Midbrain (tissue), 1 donor: ENCODE measurements at places on chromosomes 5 and 9.

DNA sequence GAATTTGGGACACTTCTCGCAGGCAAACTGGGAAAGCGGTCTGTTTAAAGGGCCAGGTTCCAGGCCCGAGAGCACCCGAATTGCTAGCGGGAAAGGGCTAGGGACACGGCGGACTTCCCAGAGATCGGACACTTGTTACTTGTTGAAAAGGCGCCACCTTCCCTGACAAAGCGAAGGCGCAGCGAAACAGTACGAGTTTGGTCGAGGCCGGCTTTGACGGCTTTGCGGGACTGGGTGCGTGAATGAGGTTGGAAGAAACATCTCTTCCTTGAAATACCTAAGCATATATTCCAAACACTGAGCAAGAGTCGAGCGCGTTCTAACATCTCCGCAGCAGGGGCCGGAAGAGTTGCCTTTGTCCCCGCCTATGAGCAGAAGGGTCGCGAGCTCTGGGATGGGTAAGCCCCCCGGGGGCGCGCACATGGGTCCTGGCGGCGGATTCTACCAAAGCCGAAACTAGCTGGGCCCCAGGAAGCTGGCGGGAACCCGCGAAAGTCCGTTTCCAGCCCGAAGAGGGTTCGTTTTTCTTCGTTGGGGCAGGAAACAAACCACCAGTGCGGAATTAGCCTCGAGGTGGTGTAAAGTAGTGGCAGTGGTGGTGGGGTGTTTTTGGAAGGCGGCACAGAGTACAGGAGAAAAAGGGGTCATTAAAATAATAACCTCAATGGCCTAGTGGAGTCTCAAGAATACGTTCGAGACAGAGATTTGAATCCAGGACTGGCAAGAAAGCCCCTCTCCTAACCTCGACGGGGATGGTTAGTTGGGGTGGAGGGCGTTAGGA, 1.5 kb downstream of the GDNF start:
- peak; percentile 25 for DNase-seq

- no peak for DNase-seq
Measured at GRCh38 chr9:27394154-27394825, 97.3 kb upstream of the EQTN start.

- no peak for DNase-seq
Measured at GRCh38 chr5:167786871-167787578, 504.4 kb upstream of the WWC1 start.

DNA sequence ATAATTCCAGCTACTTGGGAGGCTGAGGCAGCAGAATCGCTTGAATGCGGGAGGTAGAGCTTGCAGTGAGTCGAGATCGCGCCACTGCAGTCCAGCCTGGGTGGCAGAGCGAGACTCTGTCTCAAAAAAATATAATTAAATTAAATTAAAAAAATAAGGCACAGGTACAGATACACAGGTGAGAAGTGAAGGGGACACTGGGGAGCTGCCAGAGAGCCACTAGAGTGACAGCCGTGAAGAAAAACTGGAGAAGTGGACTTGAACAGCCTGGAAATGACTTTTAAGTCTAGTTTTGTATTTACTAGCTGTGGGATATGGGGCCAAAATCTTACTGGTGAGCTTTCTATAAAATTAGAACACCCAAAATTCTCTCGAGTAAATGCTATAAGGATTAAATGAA, 15.1 kb downstream of the EPB41L4B start:
- DNase-seq: no peak

DNA sequence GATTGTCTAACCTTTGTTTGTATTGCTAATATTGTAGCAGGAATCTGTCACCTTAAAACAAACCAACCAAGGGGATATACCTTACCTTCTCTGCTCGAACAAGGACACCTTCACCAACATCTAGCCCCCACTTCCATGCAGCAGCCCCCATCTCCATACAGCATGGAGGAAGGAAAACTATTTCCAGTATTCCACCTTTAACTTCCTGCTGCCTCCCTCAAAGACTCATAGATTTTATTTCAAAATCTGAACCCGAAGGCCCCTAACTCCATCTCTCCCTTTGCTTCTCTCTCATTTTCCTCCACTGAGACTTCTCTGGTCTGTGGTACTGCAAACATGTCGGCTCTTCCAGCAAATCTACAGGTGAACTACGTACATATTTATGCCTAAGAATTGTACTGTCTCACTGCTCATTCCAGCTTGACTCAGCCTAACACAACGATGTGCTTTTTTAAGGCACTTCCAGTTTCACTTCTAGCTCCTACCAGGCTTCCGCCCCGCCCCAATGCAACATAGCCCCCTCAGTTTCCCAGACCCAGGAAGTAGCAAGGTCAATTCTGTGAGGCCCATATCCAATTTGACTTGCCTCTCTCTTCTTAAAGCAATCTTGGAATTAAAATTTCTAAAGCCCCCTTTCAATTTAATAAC, 70.7 kb upstream of the RNF38 start:
- DNase-seq: peak; percentile 31

DNA sequence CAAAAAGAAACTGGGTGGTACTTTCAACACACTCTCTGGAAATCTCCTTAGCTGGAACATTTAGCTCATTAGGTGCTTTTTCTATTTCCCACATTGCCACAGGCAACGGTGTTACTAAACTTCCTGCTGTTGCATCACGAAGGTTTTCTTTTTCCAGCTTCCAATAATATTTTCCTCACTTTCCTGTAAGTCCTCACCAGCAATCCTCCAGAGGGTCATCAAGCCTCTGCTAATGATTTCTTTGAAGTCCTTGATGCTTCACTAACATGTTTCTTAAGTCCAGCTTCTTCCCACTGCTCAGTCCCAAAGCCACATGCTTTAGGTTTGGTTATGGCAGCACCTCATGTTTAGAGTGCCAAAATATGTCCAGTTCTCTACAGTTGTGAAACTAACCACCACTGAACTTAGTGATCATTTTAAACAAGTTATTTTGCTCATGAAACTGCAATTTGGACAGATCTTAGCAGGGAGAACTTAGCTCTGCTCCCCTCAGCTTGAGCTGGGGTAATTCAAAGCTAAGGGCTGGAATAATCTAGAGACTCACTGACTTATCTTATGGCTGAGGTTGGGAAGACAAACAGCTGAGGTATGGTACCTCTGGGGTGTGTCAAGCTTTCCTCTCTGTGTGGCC, 39.9 kb upstream of the RETREG1 start:
- no peak for DNase-seq

GRCh38 chr9:7607421-7607820, 192.2 kb downstream of the DMAC1 start:
- no peak for DNase-seq

GRCh38 chr9:11335011-11335410, 722.2 kb upstream of the PTPRD start:
- no peak for DNase-seq

DNA sequence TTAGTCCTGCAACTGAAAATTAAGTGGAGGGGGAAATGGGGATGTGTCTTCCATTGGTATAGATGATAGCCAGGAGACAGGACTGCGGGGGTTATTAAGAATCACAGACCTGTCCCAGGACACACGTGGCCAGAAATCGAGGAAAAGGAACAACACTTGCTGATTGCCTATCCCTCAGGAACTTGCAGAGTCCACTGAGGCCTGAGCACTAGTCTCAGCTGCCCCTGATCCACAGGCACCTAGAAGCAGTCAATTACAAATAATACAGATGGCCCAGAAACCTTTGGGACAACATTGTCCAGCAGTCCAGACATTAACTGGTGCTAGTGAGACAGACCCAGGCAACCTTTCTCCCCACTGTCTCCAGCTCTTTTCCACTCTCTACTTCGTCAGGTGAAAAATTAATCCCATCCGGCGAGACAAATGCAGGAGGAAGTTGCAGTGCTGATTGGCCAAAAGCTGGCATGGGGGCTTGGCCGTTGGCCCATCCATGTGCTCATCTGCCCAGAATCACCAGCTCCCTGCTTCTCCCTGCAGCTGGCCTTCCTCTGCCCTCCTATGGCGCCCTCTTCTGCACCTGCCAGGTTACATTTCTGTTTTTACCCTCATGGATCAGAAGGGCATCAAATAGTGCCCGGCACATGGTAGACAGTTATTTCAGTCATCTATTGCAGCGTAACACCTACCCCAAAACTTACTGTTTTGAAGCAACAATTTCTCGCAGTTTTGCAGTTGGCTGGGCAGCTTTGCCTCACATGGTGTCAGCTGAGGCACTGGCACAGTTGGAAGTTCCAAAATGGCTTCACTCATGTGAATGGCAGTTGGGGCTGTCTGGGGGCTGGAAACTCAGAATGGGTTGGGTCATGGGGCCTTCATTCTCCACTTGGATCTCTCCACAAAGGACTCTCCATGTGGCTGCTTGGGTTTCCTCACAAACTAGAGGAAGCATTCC, 3.6 kb upstream of the B4GALT1 start:
- DNase-seq: no peak

GRCh38 chr5:110638970-110639902, 87.2 kb downstream of the TMEM232 start:
- DNase-seq: no peak

- DNase-seq: no peak
Measured at GRCh38 chr5:174624733-174625522, 99.5 kb upstream of the MSX2 start.

DNA sequence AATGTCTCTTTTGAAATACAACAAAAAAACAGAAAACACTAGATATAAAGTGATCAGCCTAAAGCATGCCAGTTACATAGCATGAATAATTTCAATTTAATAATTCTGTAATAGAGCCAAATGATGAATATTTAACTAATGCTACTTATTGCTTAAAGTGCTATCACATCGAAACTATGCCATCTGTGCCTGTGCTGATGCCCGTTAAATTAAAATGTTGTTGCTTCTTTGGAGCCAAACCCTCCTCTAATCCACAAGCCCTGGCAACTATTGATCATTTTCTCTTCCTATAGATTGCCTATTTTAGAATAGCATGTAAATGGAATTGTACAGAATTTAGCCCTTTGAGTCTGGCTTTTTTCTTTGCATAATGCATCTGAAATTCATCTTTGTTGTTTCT, 356.2 kb downstream of the CHSY3 start:
- DNase-seq: no peak

GRCh38 chr5:26761446-26761845, 276.9 kb downstream of the CDH9 start:
- DNase-seq: no peak

- DNase-seq: no peak
Measured at GRCh38 chr5:30197662-30198061, 995.8 kb upstream of the CDH6 start.

DNA sequence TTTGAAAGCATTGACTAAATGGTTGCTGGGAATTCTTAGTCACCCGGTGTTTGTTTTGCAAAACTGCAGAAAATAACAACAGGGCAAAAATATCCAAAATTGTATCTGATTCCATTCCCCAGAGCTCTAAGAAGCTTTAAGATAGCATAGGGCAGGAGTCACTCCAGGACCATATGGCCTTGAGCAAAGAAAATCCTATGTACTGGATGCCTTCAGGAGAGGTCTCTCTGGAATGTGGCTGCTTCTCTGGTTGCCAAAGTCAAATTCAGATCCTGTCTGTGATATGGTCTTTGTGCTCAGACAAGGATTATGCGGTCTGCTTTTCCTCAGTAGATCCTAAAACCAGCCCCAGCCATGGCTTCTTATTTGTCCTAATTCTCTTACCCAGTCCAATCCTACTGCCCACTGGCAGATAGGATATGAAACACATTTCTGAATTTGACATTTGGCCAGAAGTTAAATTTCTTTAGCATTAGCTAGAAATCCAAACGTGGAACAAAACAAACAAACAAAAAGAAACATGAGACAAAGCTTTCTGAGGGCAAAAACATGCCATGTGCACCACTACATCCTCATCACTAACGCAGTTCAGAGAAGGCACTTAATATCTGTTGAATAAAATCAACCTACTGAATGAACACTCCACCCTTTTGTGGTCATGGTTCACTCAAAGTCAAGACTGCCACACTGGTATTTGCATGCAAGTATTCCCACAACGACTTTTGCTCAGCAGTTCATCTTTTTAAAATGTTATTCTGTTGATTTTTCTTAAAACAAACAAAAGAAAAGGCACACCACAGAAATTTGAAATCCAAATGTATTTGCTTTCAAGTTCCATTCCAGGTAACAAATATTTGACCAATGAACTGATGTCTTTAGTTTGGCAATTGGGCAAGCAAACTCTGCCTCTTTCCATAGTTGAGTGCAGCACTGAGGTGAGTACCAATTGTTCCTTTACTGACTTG, 165.7 kb downstream of the TRPM6 start:
- DNase-seq: no peak

GRCh38 chr5:111742177-111742994, 14.6 kb downstream of the NREP start:
- no peak for DNase-seq

GRCh38 chr5:11584017-11584416, 320.2 kb downstream of the CTNND2 start:
- DNase-seq: no peak

DNA sequence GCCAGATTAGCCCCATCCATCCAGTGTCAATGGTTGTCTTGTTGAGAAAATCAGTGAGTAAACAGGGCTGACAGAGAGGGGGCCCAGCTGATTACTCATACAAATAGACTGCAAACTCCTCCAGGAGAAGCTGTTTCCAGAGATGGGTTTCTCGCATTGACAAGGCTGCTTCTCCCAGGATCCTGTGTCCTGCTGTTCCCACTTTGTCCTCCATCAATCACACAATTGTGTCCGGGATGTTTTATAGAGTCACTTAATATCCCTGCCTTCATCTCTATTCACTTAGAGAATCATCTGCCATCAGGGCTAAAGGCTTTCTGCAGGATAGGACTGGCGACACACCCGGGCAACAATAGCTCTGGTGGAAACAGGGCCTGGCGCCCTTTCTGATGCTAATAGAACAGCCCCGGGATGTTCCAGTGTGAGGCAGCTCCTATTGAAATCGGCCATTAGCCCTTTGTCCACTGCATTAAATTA, 71.7 kb upstream of the TBCA start:
- DNase-seq: peak; percentile 46

- no peak for DNase-seq
Measured at GRCh38 chr5:57311251-57311650, 137.4 kb downstream of the GPBP1 start.

DNA sequence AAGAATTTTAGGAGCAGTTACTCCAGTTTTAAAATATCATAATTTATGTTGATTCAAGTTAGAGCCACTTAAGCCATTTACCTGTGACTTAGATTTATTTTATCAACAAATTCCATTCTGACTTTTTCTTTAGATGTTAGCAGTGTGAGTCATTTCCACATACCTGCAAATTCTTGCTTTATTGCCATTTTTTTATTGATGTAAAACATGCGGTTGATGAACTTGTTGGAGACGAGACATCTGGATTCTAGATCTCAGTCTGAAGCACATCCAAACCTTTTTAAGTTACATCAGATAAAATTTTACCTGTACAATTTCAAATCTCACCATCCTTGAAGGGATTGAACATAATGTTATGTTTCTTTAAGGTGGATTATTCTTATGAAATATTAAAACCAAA, 240.9 kb downstream of the IRX1 start:
- no peak for DNase-seq
